Left colon (tissue), 2 donors: ENCODE measurements at places on chromosomes 11 and 22. TPM values are rescaled to one million over a fixed set of nuclear protein-coding genes. Genes with fewer than 3 reads are reported as not detected.
A peak's percentile ranks its signal among the peaks of the same experiment; 100 is the strongest.

DNA sequence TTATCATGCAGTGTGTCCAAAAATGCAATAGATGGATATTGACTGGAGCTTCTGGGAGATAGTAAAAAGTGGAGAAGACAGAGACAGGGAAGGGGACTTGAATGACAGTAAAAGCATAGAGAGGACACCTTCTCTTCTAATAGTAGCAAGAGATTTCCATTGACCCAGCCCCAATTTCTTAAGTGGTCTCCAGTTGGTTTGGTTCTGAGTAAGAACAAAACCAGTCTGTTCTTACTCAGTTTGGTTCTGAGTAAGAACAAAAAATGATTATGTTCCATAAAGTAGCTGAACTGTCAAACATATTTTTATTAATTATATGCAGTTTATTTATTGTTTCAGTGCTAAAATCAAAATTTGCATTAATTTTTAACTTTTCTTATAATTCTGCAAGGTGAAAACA lies 316.8 kb upstream of the MPPED2 start:
- no peak for DNase-seq

GRCh38 chr11:88507771-88508417 lies 170.4 kb upstream of the CTSC start:
- DNase-seq: no peak

- DNase-seq: no peak
These were observed 20.1 kb upstream of the MCHR1 start for GRCh38 chr22:40659166-40659565.

- no peak for DNase-seq
These were observed 171.5 kb upstream of the B3GAT1 start for GRCh38 chr11:134583397-134583990.

DNA sequence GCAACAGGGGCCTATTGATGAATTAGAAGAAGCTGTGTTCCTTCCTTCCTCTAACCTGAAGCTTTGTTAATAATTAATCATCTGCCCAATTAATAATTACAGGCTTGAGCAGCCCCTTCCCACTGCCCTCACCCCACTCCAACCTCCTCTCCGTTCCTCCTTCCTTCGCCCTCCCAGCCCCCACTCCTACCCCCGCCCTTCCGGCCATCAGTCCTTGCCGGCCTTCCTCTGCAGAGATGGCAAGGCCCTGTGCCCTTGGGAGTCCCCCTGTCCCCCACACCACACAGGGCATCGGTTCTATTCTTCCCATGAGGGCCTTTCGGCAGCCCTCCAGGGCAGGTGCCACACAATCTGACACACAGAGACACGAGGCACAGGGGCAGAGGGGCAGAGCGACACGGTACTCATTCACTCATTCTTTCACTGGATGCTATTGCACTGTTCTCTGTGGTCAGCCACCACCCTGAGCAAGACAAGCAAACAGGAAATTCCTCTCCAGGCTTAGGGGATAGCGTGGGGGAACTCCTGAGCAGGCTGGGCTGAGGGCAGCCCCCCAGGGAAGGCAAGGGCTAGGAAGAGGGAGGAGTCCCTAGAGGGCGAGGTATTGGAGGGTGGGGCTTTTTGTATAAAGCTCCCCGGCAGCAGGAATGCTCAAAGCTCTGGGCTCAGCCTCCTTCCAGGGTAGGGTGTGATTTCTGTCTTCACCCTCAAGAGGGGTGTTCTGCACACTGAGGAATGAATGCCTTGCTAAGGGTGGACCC lies 14.7 kb downstream of the MGAT3 start:
- DNase-seq: no peak

- DNase-seq: no peak
These were observed 105.8 kb downstream of the SERGEF start for GRCh38 chr11:17907046-17907445.

GRCh38 chr11:92845805-92846204 lies 123.6 kb upstream of the MTNR1B start:
- DNase-seq: no peak

DNA sequence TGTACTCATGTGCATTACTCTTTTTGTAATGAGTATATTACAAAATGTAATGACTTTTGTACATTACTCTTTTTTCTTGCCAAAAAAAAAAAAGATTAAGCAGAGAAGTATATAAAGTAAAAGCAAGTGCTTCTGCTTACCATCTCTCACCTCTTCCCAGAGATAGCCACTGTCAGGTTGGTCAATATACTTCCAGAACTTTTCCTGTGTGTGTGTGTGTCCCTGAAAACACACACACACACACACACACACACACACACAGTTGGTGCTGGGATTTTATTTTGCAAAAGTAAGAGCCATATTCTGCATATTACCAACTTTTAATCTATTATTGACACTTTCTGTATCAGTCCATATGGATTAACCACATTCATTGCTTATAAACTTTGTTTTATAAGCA lies 2.5 kb downstream of the IGLL5 start:
- DNase-seq: no peak

GRCh38 chr11:118672846-118673245 lies 6.6 kb downstream of the TREH start:
- DNase-seq: no peak

DNA sequence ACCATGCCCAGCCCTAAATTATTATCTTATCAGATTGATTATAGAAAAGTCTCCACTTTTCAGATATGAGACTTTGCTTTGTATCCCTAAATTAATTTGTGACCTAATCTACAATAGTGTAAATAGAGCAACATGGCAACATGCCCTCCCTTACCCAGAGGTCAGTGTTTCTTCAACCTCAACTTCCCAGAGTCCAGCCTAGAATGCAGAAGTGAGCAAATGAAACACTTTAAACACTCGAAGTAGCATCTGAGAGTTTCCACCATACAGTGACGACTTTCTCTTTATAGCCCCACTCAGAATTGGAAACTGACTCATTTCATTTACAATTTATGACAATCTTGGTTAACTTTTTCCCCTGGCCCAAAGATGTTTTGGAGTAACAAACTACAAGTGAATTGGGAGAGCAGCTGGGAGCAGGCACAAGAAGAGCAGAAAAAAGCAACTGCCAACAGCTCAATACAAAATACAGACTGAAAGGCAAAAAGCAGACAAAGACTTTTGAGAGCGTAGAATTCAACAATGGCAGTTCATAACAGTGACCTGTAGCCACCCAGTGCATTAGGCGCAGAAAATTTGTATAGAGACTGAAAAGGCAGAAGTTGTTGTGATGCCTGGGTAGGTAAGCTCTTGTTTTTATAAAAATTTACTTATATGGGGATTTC lies 10.1 kb upstream of the BLID start:
- DNase-seq: no peak

DNA sequence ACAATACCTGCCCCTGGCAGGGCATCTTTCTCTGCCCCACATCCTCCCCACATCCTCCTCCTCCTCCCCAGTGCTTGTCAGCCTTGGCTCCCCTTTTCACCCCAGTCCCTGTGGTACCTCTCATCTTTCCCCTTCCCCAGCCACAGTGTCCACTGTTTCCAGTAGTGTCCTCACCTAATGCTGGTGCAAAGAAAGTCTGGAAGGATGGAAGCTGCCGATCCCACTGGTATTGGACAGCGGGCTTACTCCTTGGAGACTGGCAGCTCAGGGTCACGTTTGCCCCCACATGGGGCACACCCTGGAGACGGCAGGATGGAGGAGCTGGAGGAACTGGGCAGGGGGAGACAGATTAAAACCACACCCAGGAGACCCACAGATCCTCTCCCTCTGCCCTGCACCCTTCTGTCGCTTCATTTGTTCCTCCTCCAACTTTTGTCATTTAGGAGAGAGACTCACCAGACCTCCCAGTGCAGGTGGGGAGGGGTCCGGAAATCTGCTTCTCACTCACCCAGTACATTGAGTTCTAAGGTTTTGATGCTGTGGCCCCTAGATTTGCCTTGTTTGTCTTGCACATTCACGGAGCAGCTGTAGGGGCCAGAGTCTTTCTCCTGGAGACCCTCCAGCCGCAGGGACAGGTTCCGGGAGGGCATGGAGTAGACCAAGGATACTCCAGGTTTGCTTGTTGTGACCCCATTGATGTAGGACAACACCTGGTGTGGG lies 4.1 kb upstream of the VSIG2 start:
- no peak for DNase-seq

DNA sequence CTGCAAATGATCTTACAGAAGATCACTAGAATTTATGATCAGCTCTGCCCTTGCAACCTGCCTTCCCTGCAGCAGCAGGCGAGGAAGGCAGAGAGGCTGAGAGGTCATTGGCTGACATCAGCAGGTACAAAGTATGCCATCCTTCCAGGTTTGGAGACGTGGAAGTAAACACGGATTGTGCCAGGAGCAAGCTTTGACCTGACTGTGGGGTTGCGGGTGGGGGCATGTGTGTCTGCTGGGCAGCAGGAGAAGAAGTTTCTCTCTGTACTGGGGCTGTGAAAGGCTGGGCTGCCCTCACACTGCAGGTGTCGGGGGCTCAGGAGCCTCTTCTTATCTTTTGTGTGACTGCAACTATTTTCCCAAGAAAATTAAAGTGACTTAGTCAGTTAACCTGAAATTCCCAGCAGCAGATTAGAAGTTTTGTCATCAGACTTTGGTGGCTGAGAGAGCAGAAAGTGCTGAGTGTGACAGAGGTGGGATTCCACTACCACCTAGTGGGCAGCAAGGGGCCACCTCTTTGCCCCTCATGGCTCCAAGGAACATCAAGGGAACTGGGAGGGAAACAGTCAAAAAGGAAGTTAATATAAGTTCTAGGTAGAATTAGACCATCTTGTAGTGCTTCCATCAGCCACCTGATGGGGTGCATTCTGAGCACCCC lies 565.9 kb downstream of the ETS1 start:
- DNase-seq: no peak

DNA sequence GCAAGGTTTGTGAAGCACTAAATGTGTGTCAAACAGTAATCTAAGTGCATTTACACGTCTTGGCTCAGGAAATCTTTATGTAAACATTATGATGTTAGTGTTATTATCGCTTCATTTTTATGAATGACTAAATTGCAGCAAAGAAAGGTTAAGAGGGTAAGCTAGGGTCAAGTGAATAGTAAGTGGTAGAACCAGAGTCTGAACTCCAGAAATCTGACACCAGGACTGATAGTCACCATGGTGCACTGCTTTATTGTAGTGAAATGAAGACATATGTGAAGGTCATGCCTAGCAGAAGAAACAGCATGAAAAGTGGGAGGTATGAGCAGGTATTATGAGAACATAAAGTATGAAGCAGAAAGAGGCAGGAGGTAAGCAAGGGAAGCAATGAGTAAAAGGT lies 368.7 kb upstream of the TENM4 start:
- no peak for DNase-seq

GRCh38 chr11:72548463-72548862 lies 114.1 kb upstream of the CLPB start:
- no peak for DNase-seq

GRCh38 chr11:80532633-80533232 lies 1091.9 kb upstream of the TENM4 start:
- DNase-seq: no peak

- no peak for DNase-seq
These were observed 25.6 kb upstream of the CD5 start for GRCh38 chr11:61076506-61077304.

DNA sequence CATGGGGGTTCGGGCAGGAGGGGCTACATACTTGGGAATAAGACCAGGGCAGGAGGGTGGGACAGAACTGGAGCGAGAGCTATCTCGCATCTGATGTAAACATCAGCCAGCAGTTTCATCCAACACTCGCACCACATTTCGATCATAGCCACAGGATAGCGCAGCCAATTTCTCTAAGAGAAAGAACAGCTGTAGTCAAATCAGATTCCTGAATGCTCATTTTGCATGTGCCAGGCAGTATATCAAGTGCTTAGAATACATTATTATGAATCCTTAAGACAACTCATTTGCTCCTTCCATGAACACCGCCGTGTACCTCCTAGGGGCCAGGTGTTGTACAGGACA lies 14.5 kb downstream of the DGCR2 start:
- no peak for DNase-seq

DNA sequence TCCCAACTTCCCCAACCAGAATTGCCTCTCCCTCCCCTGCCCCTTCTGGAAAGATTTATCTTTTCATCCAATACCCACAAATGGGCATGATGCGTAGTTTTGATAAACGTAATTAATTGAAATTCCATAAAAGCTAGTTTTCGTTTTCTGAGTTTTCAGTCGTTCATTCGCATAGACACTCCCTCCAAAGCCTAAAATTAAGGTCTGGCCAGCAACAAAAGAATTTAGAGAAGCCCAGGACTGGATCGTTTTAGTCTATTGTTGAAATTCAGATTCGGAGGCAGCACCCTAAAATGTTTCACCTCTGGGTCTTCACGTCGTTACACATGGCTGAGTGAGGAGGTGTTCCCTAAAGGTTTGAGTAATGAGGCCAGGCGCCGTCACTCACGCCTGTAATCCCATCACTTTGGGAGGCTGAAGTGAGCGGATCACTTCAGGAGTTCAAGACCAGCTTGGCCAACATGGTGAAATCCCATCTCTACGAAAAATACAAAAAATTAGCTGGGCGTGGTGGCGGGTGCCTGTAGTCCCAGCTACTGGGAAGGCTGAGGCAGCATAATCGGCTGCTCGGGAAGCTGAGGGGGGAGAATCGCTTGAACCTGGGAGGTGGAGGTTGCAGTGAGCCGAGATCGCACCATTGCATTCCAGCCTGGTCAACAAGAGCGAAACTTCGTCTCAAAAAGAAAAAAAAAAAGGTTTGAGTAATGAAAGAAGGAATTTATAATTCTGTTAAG lies 589 bp upstream of the NDUFC2 start:
- no peak for DNase-seq

- no peak for DNase-seq
These were observed 48.0 kb downstream of the MCHR1 start for GRCh38 chr22:40727070-40727963.

DNA sequence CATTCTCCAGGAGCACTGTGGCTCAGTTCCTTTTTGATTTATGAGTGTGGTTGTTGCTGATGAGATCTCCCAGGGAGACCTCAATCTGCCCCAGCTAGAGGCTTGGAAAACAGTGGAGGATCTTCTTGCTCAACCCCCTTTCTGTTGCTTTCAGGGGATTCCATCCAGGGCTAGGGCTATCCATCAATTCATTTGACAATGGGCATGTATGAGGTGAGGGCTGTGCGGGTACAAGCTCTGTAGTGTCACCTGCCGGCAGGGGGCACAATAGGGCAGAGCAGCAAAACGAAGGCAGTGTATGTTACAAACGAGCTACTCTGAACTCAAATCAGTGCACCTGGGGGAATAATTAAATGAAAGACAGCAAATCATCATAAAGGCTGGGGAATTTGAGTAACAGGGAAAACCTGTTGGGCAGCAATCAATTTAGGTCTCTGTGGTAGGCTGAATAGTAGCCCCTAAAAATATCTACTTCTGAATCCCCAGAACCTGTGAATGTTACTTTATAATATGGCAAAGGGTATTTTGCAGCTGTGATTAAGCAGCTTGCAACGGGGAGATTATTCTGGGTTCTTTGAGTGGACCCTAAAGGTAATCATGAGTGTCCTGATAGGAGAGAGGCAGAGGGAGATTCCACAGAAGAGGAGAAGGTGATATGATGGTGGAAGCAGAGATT lies 170.3 kb upstream of the ZBED5 start:
- DNase-seq: peak; percentile 80

GRCh38 chr22:24440270-24440717 lies 12.9 kb downstream of the ADORA2A start:
- DNase-seq: no peak

Gene OR4D9
- not detected for total RNA-seq

Gene C11orf91
- not detected for total RNA-seq

Gene CASP12
- total RNA-seq: 0.34 TPM

Gene VSTM5
- 1.1 TPM for total RNA-seq

Gene C11orf52
- 10.1 TPM for total RNA-seq

Gene ALDH3B2
- total RNA-seq: not detected

Gene NRIP3
- 0.27 TPM for total RNA-seq

Gene KIRREL3
- 1.3 TPM for total RNA-seq

Gene SLC37A2
- total RNA-seq: 25.8 TPM
